ENCODE measurements at places on chromosomes 7 and 10.

GRCh38 chr7:43384616-43385308 is 198.1 kb upstream of the STK17A start:
- DNase-seq, result no peak

DNA sequence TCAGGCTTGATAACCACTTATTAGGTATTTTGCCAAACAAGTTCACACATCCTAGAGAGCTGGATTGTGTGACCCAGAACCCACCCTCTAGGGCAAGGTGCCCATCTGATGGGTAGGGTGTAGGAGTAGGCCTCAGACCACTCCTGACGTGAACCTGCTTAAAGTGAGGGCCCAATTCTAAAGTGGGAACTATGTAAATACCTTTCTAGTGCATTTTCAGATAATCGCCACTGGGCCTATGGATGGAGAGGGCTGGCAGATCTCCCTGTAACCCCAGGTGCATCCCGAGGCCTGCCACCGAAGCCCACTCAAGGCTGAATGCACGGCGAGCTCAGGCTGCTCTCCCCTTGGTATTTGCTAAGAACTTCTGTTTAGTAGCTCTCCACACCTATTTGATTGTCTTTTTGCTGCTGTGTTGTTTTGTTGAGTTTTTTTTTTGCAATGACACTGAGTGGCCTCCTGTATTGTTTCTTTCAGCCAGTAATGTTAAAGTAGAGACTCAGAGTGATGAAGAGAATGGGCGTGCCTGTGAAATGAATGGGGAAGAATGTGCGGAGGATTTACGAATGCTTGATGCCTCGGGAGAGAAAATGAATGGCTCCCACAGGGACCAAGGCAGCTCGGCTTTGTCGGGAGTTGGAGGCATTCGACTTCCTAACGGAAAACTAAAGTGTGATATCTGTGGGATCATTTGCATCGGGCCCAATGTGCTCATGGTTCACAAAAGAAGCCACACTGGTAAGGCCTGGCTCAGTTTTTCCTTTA is 71.7 kb downstream of the IKZF1 start:
- no peak for DNase-seq

GRCh38 chr7:33087356-33087755 is 21.8 kb downstream of the RP9 start:
- DNase-seq, result no peak

GRCh38 chr7:81232084-81232799 is 313.4 kb upstream of the SEMA3C start:
- DNase-seq, result no peak

GRCh38 chr10:127802531-127803095 is 65.6 kb downstream of the FOXI2 start:
- DNase-seq, result no peak

Measured in CD4-positive, alpha-beta T cell treated with Interleukin-1 beta for 1 hour (primary cell).